ENCODE measurements at places on chromosomes 7 and 10.

- H3K27ac ChIP-seq: no peak overlapping the region
- H3K4me3 ChIP-seq: no peak overlapping the region
- no peak for DNase-seq
- H3K27me3 ChIP-seq: no peaks in the 10 kb centered on the region
- no peaks in the 10 kb centered on the region for H3K36me3 ChIP-seq
These were observed 208.4 kb downstream of the DYNC1I1 start for GRCh38 chr7:95980706-95981105.

DNA sequence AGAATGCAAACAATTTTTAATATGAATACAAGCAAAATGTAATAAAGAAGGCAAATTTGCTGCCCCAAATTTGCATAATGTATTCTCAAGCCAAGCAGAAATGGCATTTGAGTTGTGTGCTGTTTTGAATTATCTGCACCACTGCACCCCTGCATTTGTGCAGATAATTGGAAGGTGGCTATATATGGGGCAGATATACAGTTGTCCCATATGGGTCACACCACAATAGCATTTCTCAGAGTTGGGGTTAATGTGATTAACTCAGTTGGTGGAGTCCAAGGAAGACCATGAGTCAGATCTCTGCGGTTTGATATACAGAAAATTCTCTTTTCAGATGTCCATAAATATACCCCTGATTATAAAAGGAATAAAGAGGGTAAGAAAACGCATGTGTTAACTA is 68.9 kb upstream of the EXOC4 start:
- H3K27ac ChIP-seq: no peak overlapping the region
- DNase-seq: no peak
- H3K4me1 ChIP-seq: no peaks in the 10 kb centered on the region
- H3K4me3 ChIP-seq: no peak overlapping the region
- no peaks in the 10 kb centered on the region for H3K27me3 ChIP-seq
- no peaks in the 10 kb centered on the region for H3K36me3 ChIP-seq

DNA sequence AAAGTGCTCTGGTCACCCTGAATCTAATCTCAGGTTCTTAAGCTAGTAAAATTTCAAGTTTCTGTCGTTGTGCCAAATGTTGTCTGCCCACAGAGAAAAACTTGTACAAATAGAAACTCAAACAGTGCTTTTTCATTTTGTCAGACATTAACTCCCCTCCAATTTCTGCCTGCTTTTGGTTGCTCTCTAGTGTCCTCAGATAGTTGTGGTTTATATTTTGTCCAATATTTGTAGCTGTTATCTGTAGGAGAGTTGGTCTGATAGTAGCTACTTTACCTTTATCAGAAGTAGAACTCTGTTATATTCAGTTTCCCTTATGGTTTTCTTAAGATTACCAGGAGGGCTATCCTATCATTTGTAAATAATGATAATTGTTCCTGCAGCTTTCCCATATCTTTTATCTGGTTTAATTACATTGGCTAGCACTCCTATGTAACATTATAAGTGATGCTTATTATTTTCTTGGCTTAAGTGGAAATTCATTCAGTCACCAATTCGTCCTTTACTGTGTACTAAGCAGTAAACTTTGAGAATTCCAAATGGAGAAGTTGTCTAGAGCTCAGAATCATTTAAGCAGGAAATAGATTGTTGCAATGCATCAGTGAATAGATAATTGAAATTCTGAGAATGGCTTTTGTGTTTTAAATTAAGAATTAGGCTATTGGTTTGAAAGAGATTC is 91.0 kb downstream of the ANKIB1 start:
- H3K36me3 ChIP-seq: peaks cover 15% of the 10 kb centered on the region
- no peaks in the 10 kb centered on the region for H3K27me3 ChIP-seq

- H3K4me1 ChIP-seq: peaks cover 7% of the 10 kb centered on the region
- H3K27me3 ChIP-seq: no peaks in the 10 kb centered on the region
- DNase-seq: no peak
- H3K27ac ChIP-seq: no peak overlapping the region
- H3K4me3 ChIP-seq: no peak overlapping the region
These were observed 102.1 kb upstream of the TMEM168 start for GRCh38 chr7:112892263-112892662.

- no peak overlapping the region for H3K4me3 ChIP-seq
- peaks cover 2% of the 10 kb centered on the region for H3K4me1 ChIP-seq
- no peaks in the 10 kb centered on the region for H3K27me3 ChIP-seq
- no peak for DNase-seq
- H3K36me3 ChIP-seq: no peaks in the 10 kb centered on the region
These were observed 335.4 kb upstream of the MGMT start for GRCh38 chr10:129131457-129132132.

DNA sequence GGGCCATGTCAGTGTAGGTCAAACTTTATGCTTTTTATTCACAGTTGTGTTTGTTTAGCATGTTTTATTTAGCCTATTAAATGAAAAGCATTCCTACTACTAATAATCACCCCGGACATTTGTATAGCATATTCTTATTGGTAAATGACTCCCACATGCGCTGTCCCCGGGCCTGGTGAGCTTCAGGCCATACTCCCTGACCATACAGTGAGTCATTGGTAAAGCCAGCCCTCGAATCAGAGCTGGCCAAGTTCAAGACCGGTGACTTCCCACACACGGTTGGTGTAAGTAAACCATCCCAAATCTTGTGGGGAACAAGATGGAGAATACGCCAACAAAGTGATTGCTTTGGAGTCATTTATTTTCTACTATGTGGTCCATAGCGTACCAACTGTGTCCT is 238.7 kb upstream of the TCF7L2 start:
- no peak for DNase-seq
- no peaks in the 10 kb centered on the region for H3K27me3 ChIP-seq
- H3K27ac ChIP-seq: no peak overlapping the region
- no peak overlapping the region for H3K4me3 ChIP-seq
- no peaks in the 10 kb centered on the region for H3K36me3 ChIP-seq

DNA sequence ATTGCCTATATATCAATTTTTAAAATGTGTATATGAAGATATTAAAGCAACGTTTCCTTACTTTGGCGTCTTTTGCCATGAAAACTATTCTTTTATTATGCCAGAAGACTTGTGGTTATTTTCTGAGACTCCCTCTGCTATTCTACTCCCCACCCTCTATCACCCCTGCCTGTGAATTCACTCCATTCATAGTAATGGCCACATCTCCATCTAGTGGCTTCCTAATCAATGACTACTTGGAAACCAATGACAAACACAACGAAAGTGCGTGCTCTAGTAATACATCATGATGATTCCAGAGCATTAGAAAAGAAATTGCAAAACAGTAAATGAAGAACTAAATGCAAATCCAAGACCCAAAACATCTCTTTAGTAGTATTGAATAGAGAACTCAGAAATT is 186.7 kb upstream of the HGF start:
- peaks cover 2% of the 10 kb centered on the region for H3K27me3 ChIP-seq
- no peaks in the 10 kb centered on the region for H3K4me1 ChIP-seq
- no peak overlapping the region for H3K27ac ChIP-seq
- H3K4me3 ChIP-seq: no peak overlapping the region
- DNase-seq: peak; percentile 46

GRCh38 chr7:141575654-141576448 is 24.6 kb downstream of the AGK start:
- no peak overlapping the region for H3K4me3 ChIP-seq
- H3K36me3 ChIP-seq: peaks cover 2% of the 10 kb centered on the region
- H3K27me3 ChIP-seq: no peaks in the 10 kb centered on the region

DNA sequence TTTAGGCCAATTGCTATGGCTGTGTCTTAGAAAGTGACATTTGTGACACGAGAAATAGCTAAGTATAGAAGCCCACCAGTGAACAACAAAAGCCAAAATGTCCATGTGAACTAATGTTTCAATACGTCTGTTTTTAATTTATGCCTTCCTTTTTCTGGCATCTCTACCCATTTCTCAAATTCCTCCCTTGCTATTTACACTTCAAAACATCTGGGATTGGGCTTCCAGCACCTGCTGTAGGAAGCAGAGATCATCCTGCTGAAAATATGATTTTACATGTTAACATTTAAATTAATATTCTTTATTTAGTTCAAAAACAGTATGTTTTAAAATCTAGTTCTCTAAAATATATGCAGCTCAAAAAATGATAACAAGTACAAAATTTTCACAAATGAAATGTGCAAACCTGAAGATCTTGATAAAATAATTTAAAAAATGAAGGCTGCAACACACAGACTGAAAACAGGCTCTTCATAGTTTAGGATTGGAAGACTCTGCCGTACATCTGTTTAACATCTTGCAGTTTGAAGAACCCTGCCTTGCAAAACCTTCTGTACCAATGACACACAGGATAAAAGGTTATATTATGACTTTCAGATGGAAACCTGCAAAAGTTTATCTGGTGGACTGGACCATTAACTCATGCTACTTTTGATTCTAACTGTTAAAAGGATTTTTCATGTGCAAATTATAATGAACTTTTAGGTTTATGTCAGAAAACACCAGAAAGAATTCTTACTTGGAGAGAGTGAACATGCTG is 408.4 kb downstream of the SUGCT start:
- DNase-seq: no peak
- no peak overlapping the region for H3K27ac ChIP-seq
- H3K36me3 ChIP-seq: no peaks in the 10 kb centered on the region
- no peaks in the 10 kb centered on the region for H3K27me3 ChIP-seq
- peaks cover 3% of the 10 kb centered on the region for H3K4me1 ChIP-seq
- H3K4me3 ChIP-seq: no peak overlapping the region

DNA sequence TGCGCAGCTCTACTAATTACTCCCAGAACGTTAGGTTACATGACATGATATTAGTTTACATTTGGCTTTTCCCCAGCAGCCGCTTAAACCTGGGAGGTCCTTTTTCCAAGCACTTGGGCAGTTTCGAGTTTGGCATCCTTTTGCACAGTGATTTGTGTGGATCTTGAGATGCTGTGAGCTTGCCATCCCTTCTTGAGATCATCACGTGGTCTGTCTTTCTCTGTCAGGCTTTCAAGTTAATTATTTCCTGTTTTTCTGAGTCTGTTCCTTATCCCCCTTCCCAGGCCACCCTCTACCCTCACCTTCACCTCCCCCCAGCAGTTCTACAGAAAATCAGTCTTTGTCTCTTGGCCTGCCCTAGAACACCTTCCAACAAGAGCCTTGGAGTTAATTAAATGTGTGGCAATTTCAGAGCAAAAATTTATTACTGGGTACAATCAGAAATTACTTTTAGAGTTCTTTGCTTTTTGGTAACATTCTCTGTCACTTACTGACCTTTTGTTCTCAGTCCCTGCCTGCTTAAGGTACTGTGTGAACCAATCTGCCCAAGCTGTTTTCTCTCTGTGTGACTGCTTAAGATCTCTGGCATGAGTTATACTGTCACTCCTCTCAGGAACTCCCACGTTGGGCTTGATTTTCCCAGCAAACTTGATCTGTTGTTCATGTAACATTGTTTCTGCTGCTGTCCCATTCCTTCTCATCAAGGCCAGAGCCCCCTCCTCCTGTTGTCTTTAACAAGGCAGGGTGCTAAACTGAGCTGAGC is 3.1 kb upstream of the SLF2 start:
- no peaks in the 10 kb centered on the region for H3K27me3 ChIP-seq
- no peak overlapping the region for H3K27ac ChIP-seq
- no peak overlapping the region for H3K4me3 ChIP-seq

GRCh38 chr10:97300980-97301379 is 8.5 kb upstream of the ARHGAP19 start:
- H3K4me1 ChIP-seq: no peaks in the 10 kb centered on the region
- no peaks in the 10 kb centered on the region for H3K36me3 ChIP-seq
- DNase-seq: no peak

DNA sequence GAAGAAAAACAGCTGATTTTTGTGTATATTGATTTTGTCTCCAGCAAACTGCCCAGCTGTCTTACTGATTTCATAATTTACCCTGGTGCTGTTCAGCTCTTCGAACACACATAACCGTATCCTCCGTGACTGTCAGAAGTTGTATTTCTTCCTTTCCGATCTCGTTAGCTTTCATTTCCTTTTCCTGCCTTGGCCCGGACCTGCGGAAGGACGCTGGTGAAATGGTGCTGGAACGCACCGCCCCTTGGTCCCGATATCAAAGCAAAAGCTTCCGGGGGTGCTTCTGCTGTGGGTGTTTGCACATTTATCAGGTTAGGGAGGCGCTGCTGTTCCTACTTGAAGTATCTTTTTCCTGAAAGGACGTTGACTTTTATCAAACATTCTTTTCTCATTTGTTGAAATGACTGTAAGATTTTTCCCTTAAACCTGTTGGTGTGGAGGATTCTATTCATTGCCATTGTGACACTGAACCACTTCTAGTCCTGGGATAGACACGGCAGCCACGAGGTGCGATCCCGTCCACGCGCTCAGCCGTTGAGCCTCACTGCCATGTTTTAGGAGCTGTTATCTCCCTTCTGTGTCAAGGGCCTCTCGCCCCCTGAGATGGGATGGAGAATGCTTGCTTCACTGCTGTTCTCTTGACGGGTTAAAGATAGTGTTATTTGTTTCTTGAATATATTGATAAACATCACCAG is 72.6 kb downstream of the FOXL3 start:
- H3K4me1 ChIP-seq: no peaks in the 10 kb centered on the region
- DNase-seq: no peak
- peaks cover 1% of the 10 kb centered on the region for H3K27me3 ChIP-seq
- no peaks in the 10 kb centered on the region for H3K36me3 ChIP-seq

DNA sequence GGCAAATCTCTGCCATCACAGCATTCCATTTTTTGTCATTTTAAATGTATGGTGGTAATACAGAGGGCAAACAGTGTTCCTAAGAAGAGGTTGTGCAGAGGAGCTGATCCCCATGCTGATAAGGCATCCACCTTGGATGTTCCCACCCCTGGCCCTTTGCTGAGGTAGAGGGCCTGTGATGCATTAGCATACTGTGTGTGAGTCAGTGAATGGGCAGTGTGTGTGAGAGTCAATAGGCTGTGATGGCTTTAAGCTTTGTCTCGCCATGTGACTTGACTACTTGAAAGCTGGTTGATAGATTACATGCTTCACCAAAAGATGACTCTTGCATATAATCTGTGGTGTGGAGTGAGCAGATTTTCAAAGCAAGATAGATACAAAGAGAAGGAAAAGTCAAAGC is 81.3 kb downstream of the INSYN2A start:
- H3K36me3 ChIP-seq: peaks cover 2% of the 10 kb centered on the region
- no peaks in the 10 kb centered on the region for H3K27me3 ChIP-seq
- no peak overlapping the region for H3K4me3 ChIP-seq
- no peak overlapping the region for H3K27ac ChIP-seq
- no peak for DNase-seq

GRCh38 chr7:155521743-155522398 is 24.5 kb downstream of the CNPY1 start:
- DNase-seq: no peak
- no peak overlapping the region for H3K4me3 ChIP-seq
- H3K27me3 ChIP-seq: peaks cover 26% of the 10 kb centered on the region
- no peaks in the 10 kb centered on the region for H3K36me3 ChIP-seq

DNA sequence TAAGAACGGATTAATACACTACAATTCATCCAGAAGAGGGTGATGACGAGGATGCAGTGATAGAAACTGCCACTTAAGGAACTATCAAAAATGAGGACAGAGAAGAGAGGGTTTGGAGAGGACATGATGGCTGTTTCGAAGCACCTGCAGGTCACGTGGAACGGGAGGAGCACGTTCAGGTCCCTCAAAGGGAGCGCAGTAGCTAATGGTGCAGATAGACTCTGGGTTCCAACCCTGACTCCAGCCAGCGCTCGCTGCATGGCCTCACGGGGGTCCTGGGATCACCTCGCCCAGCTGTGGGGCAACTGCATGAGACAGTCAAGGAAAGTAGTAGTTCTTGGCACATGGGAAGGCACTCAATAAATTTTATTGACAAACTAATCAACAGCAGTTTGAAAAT is 208.6 kb upstream of the RNF32 start:
- no peaks in the 10 kb centered on the region for H3K4me1 ChIP-seq
- no peaks in the 10 kb centered on the region for H3K27me3 ChIP-seq
- no peaks in the 10 kb centered on the region for H3K36me3 ChIP-seq
- DNase-seq: no peak

GRCh38 chr10:3783316-3783681 is 1.7 kb downstream of the KLF6 start:
- peaks cover 26% of the 10 kb centered on the region for H3K36me3 ChIP-seq
- DNase-seq: no peak
- H3K4me3 ChIP-seq: peak overlapping the region; percentile 93
- no peak overlapping the region for H3K27ac ChIP-seq

All from neuronal stem cell (in vitro differentiated cells).